ENCODE measurements at places on chromosomes 4 and X. TPM values are rescaled to one million over a fixed set of nuclear protein-coding genes. Genes with fewer than 3 reads are reported as not detected.
A peak's percentile ranks its signal among the peaks of the same experiment; 100 is the strongest.

DNA sequence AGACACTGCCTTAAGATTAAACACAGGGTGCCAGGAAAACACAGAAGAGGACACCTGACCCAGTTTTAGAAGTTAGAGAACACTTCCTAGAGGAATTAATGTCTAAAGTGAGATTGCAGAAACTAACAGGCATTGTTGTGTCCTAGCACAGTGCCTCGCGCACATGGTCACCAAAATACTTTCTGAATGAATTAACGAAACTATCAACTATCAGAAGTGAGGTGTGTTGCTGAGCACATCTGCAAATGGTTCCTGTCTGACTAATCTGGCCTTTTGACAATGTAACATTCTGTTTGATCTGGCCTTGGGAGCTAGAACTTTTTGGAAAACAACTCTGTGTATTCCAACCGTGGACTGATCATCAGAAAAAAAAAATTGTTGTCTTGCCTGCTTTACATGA, 556.8 kb upstream of the LCORL start:
- H3K27me3 ChIP-seq: no peaks in the 10 kb centered on the region
- no peak for DNase-seq
- no peak overlapping the region for H3K4me3 ChIP-seq

DNA sequence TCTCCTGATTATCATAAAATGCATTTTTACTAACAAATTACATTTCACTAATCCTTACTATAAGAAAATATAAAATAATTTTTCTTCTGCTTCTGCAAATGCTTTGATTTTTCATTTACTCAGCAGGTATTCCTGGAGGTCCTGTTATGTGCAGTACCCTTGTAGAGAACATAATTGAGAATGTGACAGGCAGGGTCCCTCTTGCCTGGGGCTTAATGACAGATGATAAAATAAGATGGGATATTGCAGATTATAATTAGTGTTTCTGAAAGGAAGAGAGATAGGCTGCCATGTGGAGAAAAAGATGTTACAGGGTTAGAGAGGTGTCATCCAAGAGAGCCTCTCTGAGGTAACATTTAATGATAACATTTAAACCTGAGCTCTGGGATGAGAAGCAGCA, 128.9 kb downstream of the MAD2L1 start:
- no peaks in the 10 kb centered on the region for H3K27me3 ChIP-seq
- DNase-seq: no peak
- H3K27ac ChIP-seq: no peak overlapping the region
- H3K36me3 ChIP-seq: no peaks in the 10 kb centered on the region

DNA sequence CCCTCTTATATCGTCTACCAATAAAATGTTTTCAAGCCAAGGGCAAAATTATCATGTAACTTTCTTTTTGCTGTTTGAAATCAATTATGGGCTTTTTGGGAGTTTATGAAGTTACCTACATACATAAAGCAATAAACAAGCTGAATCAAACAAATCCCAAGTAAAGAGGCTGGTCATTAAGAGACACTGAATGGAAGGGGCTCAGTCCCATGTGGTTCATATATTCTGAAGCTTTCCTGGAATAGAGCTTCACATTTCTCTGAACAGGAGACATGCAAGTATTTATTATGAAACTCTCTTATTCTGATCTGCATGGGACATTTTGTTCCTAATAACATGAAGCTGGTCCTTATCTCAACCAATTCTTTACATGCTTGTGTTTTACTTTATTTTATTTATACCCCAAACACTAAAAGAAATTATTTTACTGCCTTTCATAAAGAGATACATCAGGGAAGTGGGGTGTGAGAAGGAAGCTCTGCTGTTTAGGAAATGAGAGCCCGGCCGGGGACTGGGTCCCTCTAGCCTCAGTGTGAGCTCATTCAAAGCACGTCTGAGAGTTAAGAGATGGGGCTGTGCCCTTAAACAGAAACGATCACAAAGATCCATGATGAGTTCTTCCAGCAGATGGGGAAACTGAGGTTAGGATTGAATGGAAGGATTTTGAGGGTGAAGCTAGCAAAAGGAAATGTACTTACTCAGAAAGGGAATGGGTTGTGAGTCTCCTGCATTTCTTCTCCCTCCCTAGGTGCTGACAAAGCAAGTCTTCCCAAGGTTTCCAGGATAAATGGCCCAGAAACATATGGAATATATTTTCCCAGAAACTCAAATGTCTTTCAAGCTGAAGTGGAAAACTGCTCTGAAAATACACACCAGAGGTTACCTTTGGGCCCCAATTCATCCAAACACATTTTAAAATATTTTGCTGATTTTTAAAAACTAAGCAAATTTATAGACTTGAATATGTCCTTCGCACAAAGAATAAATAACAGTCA, 93.1 kb upstream of the LNX1 start:
- H3K27me3 ChIP-seq: no peaks in the 10 kb centered on the region
- H3K4me3 ChIP-seq: no peak overlapping the region
- no peaks in the 10 kb centered on the region for H3K36me3 ChIP-seq
- no peak overlapping the region for H3K27ac ChIP-seq
- no peak for DNase-seq

DNA sequence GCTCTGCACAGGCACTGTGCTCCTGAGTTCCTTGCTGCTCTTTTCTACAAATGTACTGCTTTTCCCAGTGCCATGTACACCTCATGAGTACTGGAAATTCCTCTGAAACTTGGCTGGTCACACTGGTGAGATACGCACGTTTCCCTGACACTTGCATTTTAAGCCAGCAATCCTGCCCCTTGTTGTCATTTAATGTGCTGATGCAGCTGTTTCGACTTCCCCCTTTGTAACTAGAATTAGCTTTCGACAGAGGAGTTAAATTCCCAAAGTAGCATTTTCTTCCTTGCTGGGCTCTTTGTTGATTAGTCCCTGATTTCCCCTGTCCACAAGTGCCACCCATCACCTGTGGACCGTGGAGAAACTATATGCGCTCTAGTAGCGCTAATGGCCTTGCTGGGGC, 77.5 kb downstream of the IQCM start:
- no peaks in the 10 kb centered on the region for H3K4me1 ChIP-seq
- no peak overlapping the region for H3K4me3 ChIP-seq
- H3K27ac ChIP-seq: no peak overlapping the region
- DNase-seq: no peak
- no peaks in the 10 kb centered on the region for H3K36me3 ChIP-seq
- no peaks in the 10 kb centered on the region for H3K27me3 ChIP-seq

DNA sequence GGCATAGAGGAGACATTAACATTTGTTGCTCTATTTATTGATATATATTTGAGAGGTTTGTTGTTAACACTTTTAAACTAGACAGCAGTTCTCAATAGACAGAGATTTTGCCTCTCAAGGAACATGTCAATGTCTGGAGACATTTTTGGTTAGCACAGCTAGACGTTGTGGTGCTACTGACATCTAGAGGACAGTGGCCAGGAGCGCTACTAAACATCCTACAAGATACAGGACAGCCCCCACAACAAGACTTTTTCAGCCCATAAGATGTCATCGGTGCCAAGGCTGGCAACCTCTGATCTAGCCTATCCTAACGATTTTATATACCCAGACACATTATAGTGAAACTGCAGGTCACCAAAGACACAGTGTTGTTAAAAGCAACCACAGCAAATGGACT, 18.4 kb upstream of the CTSO start:
- H3K27me3 ChIP-seq: no peaks in the 10 kb centered on the region
- no peak overlapping the region for H3K4me3 ChIP-seq
- no peaks in the 10 kb centered on the region for H3K36me3 ChIP-seq

- H3K4me3 ChIP-seq: no peak overlapping the region
- H3K4me1 ChIP-seq: no peaks in the 10 kb centered on the region
- peaks cover 23% of the 10 kb centered on the region for H3K27me3 ChIP-seq
These were observed 4.7 kb upstream of the GPR143 start for GRCh38 chrX:9770319-9770718.

DNA sequence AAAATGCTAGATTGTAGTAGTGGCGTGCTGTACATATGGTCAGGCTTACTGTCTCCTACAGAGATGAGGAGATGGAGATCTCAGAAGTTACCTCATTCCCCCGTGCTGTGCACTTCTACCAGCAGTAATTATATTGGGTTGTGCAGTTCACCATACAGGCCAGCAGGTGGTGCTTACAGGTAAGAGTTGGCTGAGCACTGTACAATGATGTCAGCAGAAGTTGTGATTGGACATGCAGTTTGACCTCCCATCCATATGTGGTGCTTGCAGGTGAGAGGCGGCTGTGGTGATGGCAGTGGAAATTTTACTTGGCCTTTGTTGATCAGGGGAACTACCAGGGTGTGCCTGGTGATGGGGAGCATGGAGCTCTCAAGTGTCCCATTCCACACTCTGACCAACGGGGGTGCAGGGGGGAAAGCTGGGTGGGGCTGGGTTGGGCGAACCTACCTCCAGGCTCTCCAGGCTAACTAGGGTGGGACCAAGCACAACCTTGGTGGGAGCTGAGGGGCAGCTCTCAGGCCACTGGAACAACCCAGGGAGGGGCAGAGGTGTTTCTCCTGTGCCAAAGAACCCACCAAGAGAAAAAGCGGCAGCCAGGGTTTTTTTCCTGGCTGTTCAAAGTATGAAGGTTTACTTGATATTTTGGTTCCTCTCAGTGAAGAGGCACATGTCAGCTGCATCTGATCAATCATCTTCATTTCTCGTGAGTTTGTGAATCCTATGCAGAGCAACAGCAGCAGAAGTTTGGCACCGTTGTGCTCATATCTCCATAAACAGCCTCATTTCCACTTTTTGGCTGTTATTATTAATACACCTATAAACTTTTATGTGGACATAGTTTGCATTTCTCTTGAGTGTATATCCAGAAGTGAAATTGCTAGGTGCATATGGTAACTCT, 73.8 kb upstream of the FREM3 start:
- H3K4me1 ChIP-seq: no peaks in the 10 kb centered on the region
- no peaks in the 10 kb centered on the region for H3K36me3 ChIP-seq
- peak; percentile 31 for DNase-seq
- H3K4me3 ChIP-seq: no peak overlapping the region
- no peak overlapping the region for H3K27ac ChIP-seq
- H3K27me3 ChIP-seq: no peaks in the 10 kb centered on the region

- H3K4me1 ChIP-seq: no peaks in the 10 kb centered on the region
- no peak for DNase-seq
- no peak overlapping the region for H3K4me3 ChIP-seq
These were observed 39.4 kb downstream of the NLRP2B start for GRCh38 chrX:57640674-57641016.

DNA sequence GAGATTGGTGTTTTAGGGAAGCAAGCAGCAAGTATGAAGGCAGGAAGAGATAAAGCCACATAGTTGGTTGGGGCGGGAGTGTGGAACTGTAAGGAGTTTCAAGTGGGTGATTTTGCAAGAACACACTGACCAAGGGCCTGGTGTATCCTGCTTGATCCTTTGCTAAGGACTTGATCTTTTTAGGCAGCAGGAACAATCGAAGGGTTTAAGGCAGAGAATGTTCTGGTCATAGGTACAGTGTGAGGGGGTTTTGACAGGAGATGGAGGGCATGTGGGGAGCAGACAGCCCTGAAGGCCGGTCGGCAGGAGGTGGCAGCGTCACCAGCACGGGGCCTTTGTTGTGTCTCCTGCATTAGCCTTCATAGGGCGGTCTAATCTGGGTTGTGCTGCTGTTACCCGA, 54.7 kb downstream of the FAM193A start:
- H3K27me3 ChIP-seq: no peaks in the 10 kb centered on the region
- DNase-seq: no peak
- peaks cover 3% of the 10 kb centered on the region for H3K36me3 ChIP-seq
- no peak overlapping the region for H3K27ac ChIP-seq
- no peak overlapping the region for H3K4me3 ChIP-seq

GRCh38 chr4:108052558-108053120, 63.0 kb downstream of the HADH start:
- H3K4me1 ChIP-seq: peaks cover 60% of the 10 kb centered on the region
- H3K36me3 ChIP-seq: peaks cover 100% of the 10 kb centered on the region
- no peak overlapping the region for H3K4me3 ChIP-seq
- peak overlapping the region; percentile 66 for H3K27ac ChIP-seq
- no peak for DNase-seq
- H3K27me3 ChIP-seq: no peaks in the 10 kb centered on the region

GRCh38 chr4:94676970-94677369, 80.8 kb upstream of the BMPR1B start:
- H3K36me3 ChIP-seq: no peaks in the 10 kb centered on the region
- no peaks in the 10 kb centered on the region for H3K4me1 ChIP-seq
- H3K27ac ChIP-seq: no peak overlapping the region
- H3K4me3 ChIP-seq: no peak overlapping the region

DNA sequence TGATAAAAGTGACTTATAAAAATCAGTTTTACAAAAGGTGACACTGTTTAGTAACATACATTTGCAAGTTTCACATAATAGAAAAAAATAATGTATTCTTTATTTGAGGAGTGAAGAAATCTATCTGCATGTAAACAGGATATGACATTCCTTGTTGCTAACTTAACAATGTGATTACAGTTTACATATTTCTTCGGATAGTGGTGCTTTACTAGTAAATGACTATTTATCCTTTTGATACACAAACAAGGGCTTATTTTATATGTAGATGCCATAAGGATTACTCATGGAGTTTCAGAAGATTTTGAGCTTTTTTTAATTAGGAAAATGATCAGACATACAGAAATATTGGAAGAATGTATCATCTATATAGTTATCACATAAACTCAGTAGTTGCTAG, 126.5 kb downstream of the SLIT2 start:
- no peaks in the 10 kb centered on the region for H3K4me1 ChIP-seq
- no peak overlapping the region for H3K27ac ChIP-seq
- no peaks in the 10 kb centered on the region for H3K27me3 ChIP-seq
- no peaks in the 10 kb centered on the region for H3K36me3 ChIP-seq

- H3K27ac ChIP-seq: peak overlapping the region; percentile 14
- no peak for DNase-seq
- peaks cover 5% of the 10 kb centered on the region for H3K36me3 ChIP-seq
These were observed 3.5 kb downstream of the SH3KBP1 start for GRCh38 chrX:19883878-19884277.

- H3K36me3 ChIP-seq: peaks cover 4% of the 10 kb centered on the region
- no peaks in the 10 kb centered on the region for H3K27me3 ChIP-seq
- H3K27ac ChIP-seq: peak overlapping the region; percentile 20
- H3K4me1 ChIP-seq: peaks cover 5% of the 10 kb centered on the region
- H3K4me3 ChIP-seq: no peak overlapping the region
These were observed 10.4 kb downstream of the RELL1 start for GRCh38 chr4:37675587-37676290.

DNA sequence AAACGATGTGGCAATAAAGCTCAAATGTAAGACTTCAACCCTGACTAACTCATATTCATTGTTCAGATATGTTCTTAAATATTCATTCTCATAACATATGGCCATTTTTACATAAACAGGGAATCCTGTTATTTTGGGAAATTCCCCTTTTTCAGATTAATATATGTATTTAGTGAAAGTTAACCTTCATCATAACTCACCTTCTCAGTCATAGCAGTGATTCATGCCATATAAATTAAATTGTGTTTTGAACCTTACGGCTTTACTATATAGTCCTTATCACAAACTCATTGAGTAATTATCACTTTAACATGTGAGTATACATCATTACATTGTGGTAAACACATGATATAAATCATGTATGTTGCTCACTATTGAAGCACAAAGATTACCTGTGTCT, 392.5 kb upstream of the TRAM1L1 start:
- no peak for DNase-seq
- H3K27me3 ChIP-seq: no peaks in the 10 kb centered on the region
- H3K4me1 ChIP-seq: no peaks in the 10 kb centered on the region

GRCh38 chr4:144739511-144740033, 93.6 kb downstream of the HHIP start:
- no peak overlapping the region for H3K27ac ChIP-seq
- peaks cover 20% of the 10 kb centered on the region for H3K36me3 ChIP-seq
- no peaks in the 10 kb centered on the region for H3K27me3 ChIP-seq
- H3K4me3 ChIP-seq: no peak overlapping the region
- H3K4me1 ChIP-seq: no peaks in the 10 kb centered on the region
- no peak for DNase-seq

GCNA gene
- 2.8 TPM for total RNA-seq

ARMCX4 gene
- 1.8 TPM for total RNA-seq

NAT8L gene
- 0.09 TPM for total RNA-seq

AKAP14 gene
- 0.09 TPM for total RNA-seq

BANK1 gene
- 1.7 TPM for total RNA-seq

RAB41 gene
- not detected for total RNA-seq

TECRL gene
- total RNA-seq: 0.09 TPM

GPR82 gene
- total RNA-seq: 0.61 TPM

KLHL5 gene
- total RNA-seq: 16.0 TPM
